RWPE2 (cell line): ENCODE measurements at places on chromosomes 11 and 22.

DNA sequence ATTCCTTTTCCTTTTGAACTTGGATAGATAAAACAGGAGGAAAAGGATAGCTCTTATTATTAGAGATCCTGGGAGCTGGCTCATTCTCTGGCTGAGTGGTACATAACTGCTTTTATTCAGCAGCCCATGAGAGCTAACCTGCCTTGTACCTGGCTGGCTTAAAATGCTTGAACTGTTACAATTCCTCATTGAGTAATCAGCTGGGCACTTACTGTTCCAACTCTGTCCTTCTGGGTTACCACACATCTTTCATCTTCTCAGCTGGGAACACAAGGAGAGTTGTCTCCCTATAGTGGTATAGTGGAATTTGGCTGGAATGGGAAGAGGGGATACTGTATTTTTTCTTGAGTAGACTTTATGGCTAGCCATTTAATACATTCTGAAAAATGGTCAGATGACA is 39.8 kb upstream of the SPTBN2 start:
- no peak for DNase-seq

DNA sequence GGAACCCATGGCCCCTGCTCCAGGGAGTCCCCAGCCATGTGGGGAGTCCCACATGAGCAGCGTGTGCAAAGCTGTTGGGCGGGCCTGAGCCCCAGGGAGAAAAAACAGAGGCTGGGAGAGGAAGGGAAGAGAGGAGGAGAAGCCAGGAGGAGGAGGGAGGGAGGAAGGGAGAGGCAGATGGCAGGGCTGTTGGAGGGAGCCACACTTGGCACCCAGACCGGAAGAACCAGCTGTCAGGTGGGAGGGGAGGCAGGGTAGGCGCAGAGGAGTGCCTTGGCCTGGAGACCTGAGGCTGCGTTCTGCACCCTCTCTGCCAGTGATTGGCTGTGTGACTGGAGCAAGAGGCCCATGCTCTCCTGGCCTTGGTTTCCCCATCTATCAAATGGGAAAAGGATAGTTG is 6.7 kb downstream of the SYNGR1 start:
- no peak for DNase-seq

DNA sequence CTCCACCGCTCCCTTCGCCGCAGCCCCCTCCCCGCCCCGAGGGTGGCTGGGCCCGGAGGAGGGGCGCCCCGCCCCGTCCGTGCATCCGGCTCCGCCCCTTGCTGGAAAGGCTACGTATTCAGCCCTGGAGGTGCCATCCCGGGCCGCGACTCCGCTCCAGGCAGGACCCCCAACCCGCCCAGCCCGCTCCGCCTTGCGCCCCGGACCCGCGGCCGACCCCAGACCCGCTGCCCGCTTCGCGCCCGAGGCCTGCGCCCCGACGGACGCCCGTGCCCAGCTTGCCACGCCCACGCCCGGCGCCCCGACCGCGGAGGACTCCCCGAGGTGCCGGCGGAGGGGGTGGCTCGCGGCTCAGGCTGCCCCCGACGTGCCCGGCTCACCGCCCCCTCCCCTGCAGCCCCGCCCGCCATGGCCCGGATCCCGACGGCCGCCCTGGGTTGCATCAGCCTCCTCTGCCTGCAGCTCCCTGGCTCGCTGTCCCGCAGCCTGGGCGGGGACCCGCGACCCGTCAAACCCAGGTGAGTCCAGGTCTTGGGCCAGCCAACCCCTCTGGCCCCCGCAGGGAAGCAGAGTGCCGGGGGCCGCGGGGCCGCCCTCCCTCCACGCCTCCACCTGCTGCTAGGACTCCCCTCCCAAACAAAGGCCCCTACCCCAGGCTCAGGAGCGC is at the start of gene ADM2:
Gene ADM2, plus strand, starts transcription at position 104 of the 667 bp plus-strand sequence. Its CDS starts 305 bp downstream, at position 409.
- no peak for DNase-seq

- DNase-seq: no peak
These were observed 156.0 kb upstream of the SOX6 start for GRCh38 chr11:16512198-16512898.

GRCh38 chr11:83249972-83250593 is 36.1 kb downstream of the CCDC90B start:
- DNase-seq: no peak

DNA sequence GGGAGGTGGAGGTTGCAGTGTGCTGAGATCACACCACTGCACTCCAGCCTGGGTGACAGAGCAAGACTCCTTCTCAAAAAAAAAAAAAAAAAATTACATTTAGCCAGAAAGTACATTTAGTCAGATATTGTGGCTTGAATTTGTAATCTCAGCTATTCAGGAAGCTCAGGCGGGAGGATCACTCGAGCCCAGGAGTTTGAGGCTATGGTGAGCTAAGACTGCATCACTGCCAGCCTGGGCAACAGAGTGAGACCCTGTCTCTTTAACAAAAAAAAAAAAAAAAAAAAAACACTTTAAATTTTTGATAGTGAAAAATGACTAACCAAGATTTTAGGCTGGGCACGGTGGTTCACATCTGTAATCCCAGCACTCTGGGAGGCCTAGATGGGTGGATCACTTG is 27.3 kb downstream of the MRTFA start:
- DNase-seq: no peak
